ENCODE measurements at places on chromosomes 6 and 20.

- DNase-seq = no peak
Measured at GRCh38 chr20:47141941-47142773, 214.3 kb downstream of the ZMYND8 start.

- DNase-seq = no peak
Measured at GRCh38 chr6:169189182-169189581, 64.5 kb downstream of the THBS2 start.

DNA sequence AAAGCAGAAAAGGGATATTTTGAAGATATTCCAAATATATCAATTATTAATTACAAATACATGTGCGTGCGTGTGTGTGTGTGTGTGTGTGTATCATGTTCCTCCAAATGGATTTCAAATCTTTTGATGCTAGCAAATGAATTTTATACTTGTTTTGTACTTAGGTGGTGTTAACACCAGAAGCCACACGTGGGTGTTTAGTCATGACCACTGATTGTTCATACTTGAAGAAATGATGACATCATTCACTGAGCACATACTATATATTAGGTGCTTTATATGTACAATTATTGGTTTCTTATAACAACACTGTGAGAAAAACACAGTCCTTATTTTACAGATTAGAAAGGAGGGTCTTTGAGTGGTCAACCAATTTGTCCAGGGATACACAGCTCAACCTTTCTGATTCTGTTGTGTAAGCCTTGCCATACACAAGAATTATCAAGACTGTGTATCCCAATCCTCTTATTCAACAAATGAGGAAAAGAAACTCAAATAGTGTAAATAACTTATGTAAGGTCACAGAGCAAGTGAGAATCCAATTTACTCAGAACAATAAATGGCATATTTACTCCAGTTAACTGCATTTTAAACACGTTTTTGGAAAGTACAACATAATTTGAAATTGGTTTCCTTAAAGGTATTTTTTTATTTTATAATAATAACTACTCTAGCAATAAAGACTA is 88.5 kb downstream of the BCAS1 start:
- no peak for DNase-seq

GRCh38 chr6:169266746-169267591 is 13.3 kb upstream of the THBS2 start:
- DNase-seq = no peak

GRCh38 chr6:27591699-27592480 is 119.0 kb upstream of the ZNF184 start:
- DNase-seq = no peak

GRCh38 chr6:34650823-34651222 is 45.7 kb downstream of the ILRUN start:
- no peak for DNase-seq

DNA sequence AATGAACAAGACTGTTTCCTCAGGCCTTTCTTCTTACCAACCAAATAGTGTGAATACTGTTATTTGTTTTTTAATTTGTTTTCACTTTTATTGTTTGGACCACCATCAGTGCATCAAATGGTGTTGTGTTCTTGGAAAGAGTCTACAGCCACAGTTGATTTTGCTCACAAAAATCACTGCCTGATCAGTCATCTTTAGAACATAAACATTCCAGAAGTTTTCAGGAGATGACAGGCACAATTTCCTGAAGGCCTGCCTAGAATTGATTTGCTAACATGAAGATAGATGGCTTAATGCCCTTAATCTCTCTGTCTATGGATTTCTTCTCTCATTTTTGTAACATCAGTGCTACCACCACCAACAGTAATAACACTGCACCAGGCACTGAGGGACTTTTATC is 13.5 kb downstream of the IL22RA2 start:
- DNase-seq = no peak

DNA sequence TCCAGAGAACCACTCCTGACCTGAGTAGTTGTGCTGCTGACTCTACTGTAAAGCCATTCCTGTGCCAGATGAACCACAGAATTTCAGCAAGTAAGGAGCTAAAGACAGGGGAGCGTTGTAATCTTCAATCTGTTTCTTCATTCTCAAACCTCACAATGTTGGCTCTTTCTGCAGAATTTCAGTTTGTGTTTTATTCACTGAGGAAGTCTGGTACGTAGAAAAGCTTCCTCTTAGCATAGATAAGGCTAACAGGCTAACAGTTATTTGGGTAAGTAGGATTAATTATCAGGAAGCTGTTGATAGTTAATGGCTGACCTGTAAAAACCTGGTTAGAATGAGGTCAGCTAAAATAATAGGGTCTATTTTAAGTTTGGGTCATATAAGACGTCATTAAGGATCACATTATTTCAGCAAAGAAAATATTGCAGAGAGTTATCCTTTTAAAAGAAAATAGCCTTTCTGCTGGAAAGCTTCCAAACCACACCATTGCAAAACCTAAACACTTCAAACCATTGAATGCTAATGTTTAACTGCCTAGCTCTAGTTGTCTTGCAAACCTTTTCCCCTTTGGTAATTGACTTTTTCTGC is 14.1 kb upstream of the TENT5A start:
- DNase-seq = no peak

- no peak for DNase-seq
Measured at GRCh38 chr6:19752746-19753145, 84.4 kb upstream of the ID4 start.

DNA sequence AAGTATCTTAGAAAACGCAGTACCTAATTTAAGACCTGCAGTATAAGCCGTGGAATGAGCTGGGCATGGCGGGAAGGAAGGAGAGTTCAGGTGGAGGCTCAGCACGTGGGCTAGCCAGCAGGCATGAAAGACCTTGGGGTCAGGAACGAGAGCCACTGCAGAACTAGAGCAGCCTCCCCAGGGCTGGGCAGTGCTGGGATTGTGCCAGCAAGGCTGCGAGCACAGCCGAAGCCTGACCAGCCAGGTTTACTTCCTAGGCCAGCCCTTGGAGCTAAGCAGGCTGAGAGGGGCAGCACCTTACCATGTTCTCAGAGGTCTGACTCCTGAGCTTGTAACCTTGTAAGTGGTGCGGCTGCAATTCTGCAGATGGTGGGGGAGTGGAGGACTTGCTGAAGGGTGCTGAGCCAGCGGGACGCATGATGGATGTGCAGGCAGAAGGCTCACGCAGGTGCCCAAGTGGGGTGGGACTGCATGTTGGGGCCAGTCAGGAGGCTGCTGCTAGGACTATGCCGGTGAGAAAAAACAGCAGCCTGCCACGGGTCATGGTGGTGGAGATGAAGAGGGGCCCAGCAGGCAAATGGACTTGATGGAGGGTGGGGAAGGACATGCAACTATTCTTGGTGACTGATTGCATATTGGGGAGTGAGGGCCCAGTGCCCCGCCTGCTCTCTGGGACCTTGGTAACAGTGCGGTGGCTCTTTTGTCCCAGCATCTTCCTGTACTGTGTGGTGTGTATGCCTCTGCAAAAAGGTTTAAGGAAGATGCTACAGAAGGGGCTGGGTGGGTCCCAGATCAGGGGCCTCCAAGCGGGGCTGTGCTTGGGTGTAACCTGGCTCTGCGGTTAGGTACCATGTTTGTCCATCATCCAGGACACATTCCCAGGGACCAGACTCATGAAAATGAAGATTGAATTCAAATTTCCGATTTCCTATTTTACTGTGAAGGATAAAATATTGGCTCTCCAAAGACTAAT is 37.6 kb upstream of the IRF4 start:
- no peak for DNase-seq

GRCh38 chr6:21116736-21117135 is 476.8 kb upstream of the SOX4 start:
- no peak for DNase-seq

- no peak for DNase-seq
Measured at GRCh38 chr6:165915022-165915770, 252.2 kb upstream of the PDE10A start.

DNA sequence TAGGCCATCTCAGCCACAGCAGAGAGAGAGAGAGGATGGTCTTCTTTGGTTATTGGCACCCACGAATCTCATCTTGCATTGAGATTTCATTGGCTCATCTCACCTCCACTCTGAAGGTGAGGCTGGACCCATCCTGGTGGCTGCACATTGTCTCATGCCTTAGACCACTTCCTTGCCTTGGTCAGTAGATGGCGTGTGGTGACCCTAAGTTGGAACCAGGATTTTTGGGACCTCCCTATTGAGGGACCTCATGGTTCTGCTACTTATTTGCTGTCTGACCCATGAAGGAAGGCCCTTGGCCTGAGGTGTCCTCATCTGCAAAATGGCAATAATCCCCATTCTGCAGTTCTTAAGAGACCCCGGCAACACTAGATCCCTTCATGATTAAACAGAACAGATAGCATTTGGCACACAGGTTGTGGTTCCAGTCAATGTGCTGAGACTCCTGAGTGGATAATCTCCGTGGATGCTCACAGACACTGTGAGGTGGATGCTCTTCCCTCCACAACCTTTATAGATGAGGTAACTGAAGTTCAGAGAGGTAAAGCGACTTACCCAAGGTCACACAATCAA is 21.5 kb upstream of the AAR2 start:
- DNase-seq = no peak

DNA sequence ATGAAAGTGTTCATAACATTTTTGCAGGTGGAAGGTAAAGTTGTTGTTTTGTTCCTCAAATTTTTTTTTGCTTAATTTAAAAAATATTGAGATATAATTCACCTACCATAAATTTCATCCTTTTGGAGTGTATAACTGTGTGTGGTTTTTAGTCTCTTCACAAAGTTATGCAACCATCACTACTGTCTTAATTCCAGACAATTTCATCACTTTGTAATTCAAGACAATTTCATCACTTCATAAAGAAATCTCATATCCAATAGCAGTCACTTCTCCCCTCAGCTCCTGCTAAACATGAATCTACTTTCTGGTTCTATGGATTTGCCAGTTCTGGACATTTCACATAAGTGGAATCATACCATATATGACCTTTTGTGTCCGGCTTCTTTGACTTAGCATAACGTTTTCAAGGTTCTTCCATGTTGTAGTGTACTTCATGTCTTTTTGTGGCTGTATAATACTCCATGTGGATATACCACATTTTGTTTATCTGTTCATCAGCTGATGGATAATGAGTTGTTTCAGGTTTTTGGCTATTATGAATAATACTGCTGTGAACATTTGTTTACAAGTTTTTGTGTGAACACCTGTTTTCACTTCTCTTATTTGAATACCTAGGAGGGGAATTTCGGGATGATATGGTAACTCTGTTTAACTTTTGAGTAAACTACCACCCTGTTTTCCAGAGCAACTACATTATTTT is 18.8 kb downstream of the ZFAND3 start:
- DNase-seq = no peak

DNA sequence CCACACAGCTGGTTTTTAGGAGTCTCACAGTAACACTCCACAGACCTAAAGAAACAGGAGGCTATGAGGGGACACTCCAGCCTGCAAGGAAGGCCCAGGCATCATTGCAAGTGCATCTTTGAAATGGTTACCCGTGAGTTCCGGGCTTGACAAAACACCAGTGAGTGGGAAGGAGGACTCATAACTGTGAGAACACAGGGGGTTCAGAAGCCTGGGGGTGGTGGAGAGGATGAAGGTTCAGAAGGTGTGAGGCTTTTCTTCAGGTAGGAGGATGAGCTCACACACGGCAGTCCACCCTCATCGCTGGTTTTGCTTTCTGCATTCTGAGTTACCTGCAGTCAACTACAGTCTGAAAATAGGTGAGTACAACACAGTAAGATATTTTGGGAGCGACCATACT is 39.9 kb downstream of the MAP7 start:
- no peak for DNase-seq

GRCh38 chr6:68634726-68635411 is at the start of gene ADGRB3:
ADGRB3 (plus strand) TSS chr6:68635282; CDS start chr6:68638676, 3,394 bp downstream.
- no peak for DNase-seq

GRCh38 chr6:169807229-169807628 is 55.8 kb downstream of the ERMARD start:
- no peak for DNase-seq

GRCh38 chr6:10395704-10396546 is 18.9 kb downstream of the TFAP2A start:
- no peak for DNase-seq

- DNase-seq = no peak
Measured at GRCh38 chr6:119463081-119463626, 113.6 kb upstream of the MAN1A1 start.

DNA sequence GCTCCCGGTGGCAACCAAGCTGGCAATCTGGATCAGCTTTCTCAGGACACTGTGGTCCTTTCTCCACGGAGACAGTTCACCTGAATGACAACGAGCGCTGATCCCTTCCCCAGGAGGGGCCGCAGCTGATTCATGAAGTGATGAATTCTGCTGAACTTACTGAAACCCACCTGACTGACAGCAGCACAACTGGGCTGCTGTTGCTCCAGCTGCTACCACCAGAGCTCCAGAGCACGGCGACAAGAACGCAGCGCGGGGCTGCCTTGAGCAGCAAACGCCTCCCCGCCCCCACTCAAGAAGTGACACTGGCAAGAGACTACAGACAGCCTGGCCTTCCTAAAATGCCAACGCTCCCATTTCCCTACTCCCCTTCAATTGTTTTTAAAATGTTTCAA is 10.0 kb downstream of the PXDC1 start:
- DNase-seq = no peak

DNA sequence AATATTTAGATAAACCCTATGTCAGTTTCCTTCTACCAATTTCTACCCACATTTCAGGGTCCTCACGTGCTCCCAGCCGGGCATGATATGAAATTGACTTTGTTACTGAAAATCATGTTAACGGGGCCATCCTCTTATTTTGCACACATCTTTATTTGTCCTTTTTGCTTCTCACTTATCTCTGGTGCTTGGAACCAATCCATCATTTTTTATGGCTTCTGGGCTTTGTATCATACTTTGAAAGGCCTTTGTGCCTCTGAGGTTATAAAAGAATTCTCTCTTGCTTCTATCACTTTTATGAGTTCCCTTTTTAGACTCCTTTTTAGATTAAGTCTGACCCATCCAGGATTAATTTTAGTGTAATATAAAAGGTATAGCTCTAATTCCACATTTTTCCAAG is 117.1 kb upstream of the PRND start:
- DNase-seq = no peak

DNA sequence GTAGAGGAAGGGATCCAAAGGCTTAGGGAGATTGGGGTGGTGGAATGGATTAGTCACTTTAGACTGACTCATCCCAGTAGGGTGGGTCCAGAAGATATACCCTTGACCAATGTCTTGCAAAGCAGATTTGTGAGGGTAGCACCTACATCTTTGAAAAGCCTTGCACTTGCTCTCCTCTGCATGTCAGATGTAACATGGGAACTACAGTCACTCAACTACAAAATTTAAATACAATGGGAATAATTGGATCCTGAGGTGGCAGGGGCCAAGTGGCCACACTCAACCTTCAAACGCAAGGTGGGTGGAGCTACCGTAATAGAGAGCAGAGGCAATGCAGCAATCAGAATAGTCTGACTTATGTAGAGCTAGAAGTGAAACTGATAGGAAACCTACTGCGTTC is 71.2 kb downstream of the ME1 start:
- no peak for DNase-seq

All from CD4-positive, alpha-beta T cell treated with Interleukin-6 at 100 ng/mL for 8 hours (primary cell).